ENCODE measurements at places on chromosomes 7 and 10.

- DNase-seq, result no peak
Observed at GRCh38 chr7:82676777-82677463, 233.3 kb upstream of the CACNA2D1 start.

DNA sequence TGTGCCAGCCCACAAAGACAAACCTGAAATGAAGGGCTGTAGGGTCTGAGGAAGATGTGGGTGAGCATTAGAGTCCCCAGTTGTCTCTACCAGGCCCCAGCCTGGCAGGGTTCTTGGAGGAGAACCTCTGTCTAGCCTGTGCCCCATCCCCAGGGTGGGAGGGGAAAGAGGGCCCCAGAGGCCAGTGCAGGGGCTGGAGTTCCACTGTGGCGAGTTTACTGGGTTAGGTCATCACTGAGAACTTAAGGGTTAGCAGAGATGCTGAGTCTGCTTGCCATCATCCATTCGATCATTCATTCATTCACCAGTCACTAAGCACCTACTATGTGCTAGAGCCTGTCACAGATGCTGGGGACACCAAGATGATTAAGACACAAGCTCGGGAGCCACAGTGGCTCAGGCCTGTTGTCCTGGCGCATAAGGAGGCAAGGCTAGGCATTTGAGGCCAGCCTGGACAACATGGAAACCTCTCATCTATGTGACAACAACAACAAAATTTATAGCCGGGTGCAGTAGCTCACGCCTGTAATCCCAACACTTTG is 2.6 kb downstream of the ANKRD2 start:
- peak; percentile 27 for DNase-seq

DNA sequence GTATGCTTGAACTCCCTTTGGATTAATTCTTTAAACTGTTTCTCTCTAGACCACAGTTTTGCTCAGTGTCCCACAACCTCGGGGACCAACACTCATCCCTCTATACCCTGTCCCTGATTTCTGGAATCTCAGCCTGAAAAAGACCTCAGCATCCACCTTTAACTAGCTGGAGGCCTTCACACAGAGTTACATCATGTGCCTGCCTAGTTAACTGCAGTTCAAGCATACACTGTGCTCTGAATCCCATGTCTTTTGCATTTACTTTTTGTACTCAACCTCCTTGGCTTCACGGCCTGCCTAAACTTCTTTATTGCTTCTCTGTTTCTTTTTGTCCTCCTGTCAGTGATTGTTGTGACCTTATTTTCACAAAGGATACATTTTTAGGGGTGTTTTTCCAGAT is 66.7 kb downstream of the PRKG1 start:
- no peak for DNase-seq

DNA sequence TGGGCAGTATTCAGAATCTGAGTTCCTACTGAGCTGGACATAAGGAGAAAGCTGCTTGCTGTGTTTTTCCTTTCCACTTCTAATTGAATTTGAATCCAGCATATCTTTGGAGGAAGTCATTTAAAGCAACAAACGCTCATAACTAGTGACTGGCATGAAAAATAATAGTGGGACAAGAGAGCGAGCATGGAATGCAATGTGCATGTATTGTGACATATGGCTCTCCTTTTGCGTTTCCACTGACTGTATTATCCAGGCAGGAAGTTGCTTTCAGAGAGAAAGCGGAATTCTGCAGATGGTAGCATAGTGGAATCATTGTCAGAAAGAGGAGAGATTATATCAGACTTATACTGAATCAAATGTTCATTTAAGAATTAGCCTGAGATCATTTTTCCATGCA is 368.6 kb downstream of the REEP3 start:
- no peak for DNase-seq

GRCh38 chr7:91083855-91084644 is 180.2 kb upstream of the FZD1 start:
- DNase-seq, result peak; percentile 59

GRCh38 chr10:113073549-113074189 is 123.6 kb downstream of the TCF7L2 start:
- peak; percentile 98 for DNase-seq

GRCh38 chr10:48231699-48232315 is 42.7 kb downstream of the FRMPD2 start:
- no peak for DNase-seq

- DNase-seq, result no peak
Observed at GRCh38 chr7:96538632-96539031, 171.0 kb downstream of the SEM1 start.

GRCh38 chr10:11695779-11696178 is 46.4 kb upstream of the ECHDC3 start:
- DNase-seq, result no peak

DNA sequence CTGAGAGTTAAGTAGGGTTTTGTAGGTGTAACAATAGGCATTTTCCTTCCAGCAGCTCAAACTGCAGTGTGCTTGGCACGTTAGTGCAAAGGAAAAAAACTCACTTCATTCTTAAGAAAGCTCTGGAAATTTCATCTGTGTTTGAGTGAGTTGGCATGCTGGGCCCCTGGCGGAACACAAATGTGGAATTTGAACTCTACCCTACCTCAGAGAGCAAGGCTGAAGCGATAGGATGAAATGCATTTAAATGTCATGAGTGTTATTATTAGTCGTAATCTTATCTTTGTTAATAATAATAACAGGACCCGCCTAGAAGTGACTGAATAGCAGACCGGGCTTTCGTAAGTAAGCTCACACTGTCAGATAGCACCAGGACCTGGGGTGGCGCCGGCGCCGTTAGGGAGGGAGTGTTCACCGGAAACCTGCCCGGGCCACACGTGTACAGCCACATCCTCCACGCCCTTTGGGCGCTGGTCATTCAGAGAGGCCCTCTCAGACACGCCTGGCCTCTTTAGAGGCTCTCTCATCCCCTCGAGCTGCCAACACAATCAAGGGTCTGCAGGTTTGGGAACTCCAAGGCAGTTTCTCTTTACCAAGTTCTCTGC is 63.5 kb downstream of the GRK5 start:
- DNase-seq, result peak; percentile 20

GRCh38 chr7:13731643-13732042 is 257.8 kb downstream of the ETV1 start:
- peak; percentile 24 for DNase-seq
